AML-193 (cell line): ENCODE measurements at places on chromosomes 16 and 17.

DNA sequence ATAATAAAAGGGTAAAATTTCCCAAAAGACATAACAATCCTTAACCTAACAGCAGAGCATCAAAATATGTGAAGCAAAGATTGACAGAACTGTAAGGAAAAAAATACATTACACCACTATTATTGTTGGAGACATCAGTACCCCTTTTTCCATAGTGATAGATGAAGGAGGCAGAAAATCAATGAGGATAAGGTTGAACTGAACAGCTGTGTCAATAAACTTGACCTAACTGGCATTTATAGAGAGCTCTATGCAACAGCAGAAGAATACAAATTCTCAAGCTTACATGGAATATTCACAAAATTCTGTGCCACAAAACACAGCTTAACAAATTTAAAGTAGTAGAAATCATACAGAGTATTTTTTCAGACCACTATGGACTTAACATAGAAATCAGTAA, 195.0 kb upstream of the ELAC2 start:
- no peak for DNase-seq

DNA sequence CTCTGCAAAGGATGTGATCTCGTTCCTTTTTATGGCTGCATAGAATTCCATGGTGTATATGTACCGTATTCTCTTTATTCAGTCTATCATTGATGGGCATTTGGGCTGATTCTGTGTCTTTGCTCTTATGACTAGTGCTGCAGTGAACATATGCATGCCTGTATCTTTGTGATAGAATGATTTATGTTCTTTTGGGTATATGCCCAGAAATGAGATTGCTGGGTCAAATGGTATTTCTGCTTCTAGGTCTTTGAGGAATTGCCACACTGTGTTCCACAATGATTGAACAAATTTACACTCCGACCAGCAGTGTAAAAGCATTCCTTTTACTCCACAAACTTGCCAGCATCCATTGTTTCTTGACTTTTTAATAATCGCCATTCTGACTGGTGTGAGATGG, 60.2 kb upstream of the ADORA2B start:
- DNase-seq: no peak

DNA sequence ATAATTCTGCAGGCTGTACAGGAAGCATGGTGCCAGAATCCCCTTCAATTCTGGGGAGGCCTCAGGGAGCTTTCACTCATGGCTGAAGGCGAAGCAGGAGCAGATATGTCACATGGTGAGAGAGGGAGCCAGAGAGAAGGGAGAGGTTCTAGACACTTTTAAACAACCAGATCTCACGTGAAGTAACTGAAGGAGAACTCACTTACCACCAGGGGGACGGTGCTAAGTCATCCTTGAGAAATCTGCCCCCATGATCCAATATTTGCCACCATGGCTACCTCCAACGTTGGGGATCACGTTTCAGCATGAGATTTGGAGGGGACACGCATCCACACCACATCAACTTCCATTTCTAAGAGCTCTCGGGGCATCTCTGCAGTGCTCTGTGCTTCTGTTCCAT, 37.4 kb upstream of the GNA13 start:
- peak; percentile 16 for DNase-seq

- no peak for DNase-seq
These were observed 271.8 kb downstream of the CPPED1 start for GRCh38 chr16:12531937-12532336.

- no peak for DNase-seq
These were observed 9.3 kb downstream of the SMCR8 start for GRCh38 chr17:18324140-18325050.

GRCh38 chr16:50517450-50518252, 30.5 kb upstream of the NKD1 start:
- DNase-seq: no peak

DNA sequence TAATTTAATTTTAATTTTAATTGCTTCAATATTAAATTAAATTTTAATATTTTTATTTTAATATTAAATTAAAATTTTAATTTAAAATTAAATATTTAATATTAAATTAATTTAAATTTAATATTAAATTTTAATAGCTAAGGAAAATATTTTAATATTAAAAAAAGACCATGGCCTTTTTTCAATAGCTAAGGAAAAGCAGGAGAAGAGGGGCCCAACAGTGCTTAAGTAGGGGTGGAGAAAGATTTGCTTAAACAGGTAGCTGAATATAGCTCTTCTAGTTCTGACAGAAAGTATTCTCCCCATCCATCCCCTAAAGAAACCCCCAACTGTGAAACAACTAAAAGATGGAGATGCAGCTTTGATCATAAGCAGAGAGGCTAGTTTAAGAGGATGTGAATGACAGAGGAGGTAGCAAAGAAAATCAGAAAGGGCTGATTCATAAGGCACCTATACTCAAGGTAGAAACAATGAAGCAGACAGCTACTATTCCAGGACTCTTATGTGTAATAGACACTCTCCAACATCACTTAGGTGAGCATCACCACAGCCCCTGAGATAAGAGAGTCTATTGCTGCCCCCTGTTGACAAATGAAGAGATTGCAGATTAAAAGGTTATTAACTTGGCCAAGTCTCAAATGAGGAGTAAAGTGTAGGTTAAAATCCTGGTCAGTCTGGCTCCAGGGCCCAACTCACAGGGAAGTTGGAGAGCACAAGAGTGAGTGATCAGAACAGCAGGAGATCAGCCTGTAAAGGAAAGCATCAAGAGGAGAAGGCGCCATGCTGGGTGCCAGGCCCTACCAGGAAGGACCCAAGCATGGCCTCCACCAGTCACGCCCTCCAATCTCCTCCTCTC, 7.8 kb upstream of the RNASEK start:
- peak; percentile 53 for DNase-seq

GRCh38 chr17:3002538-3003295, 60.7 kb downstream of the OR1D5 start:
- DNase-seq: no peak

DNA sequence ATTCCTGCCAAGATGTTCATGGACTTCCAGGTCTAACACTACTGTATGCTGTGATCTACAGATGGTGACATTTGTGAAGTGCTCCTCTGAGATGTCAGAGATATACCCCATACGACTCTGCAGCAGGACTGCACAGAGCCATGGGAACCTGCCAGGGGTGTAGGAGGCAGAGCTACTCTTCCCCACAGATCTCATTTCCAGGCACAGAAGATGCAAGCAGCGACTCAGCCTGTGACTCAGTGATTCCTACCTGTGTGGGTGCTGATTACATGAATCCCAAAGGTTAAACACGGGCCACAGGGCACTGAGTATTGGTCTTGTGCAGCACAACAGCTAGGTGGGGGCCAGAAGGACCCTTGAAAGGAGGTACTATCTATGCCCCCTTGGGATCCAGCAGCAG, 137.0 kb upstream of the SOX9 start:
- no peak for DNase-seq

GRCh38 chr16:7745276-7745675, 412.6 kb downstream of the RBFOX1 start:
- DNase-seq: no peak

DNA sequence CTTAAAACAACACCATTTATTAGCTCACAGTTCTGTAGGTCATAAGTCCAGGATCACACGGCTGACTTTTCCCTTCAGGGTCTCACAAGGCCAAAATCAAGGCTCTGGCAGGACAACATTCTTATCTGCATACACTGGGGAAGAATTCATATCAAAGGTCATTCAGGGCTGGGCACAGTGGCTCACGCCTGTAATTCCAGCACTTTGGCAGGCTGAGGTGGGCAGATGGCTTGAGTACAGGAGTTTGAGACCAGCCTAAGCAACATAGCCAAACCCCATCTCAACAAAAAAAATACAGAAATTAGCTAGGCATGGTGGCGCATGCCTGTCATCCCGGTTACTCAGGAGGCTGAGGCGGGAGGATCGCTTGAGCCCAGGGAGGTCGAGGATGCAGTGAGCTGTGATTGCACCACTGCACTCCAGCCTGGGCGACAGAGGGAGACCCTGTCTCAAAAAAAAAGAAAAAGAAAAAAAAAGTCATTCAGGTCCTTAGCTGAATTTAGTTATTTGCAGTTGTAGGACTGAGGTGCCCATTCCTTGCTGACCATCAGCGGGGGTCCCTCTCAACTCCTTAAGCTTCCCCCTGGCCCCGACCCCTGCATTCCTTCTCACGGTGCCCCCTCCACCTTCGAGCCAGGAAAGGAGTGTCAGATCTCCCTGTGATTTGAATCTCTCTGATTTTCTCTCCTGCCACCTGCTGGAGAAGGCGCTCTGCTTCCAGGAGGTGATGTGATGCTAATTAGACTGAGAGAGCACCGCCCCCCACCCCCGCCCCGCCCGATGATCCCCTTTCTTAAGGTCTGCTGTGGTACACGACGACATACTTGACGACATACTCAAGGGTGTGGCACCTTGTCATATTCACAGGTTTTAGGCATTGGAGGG, 91.8 kb upstream of the CLEC18A start:
- no peak for DNase-seq
